Suppressor macrophage (primary cell): ENCODE measurements at places on chromosomes 1 and 21.

- no peak for DNase-seq
These were observed 124.8 kb upstream of the EDN2 start for GRCh38 chr1:41609166-41609883.

DNA sequence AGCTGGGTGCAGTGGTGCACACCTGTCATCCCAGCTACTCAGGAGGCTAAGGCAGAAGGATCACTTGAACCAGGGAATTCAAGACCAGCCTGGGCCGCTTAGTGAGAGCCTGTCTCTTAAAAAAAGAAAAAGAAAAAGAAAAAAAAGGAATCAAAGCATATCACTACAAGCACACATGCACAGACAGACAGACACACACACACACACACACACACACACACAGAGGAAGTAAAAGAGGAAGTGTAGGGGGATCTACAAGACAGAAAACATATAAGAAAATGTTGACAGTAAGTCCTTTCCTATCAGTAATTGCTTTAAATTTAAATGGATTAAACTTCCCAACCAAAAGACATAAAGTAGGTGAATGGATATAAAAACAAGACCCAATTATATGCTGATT lies 180.3 kb downstream of the FAF1 start:
- peak; percentile 65 for DNase-seq

DNA sequence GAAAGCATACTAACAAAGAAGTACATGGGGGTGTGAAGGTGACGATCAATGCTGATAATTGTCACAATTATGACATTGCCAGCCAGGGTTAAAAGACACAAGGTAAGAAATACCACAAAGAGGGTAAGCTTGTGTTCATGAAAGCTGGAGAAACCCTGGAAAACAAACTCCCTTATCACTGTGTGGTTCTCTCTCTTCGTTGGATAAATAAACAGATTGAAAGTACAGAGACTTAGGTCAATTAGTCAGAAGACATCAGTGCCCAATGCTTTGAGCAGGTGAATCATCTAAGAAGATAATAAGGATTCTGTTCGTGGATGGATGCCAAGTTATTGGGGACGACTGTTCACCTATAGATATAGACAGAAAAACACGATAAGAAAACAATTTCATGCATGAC lies 22.4 kb upstream of the FCER1A start:
- DNase-seq = no peak

GRCh38 chr21:33359446-33359845 lies 34.7 kb downstream of the IFNAR1 start:
- DNase-seq = no peak

- peak; percentile 7 for DNase-seq
These were observed 147.9 kb upstream of the POU3F1 start for GRCh38 chr1:38194472-38194871.

DNA sequence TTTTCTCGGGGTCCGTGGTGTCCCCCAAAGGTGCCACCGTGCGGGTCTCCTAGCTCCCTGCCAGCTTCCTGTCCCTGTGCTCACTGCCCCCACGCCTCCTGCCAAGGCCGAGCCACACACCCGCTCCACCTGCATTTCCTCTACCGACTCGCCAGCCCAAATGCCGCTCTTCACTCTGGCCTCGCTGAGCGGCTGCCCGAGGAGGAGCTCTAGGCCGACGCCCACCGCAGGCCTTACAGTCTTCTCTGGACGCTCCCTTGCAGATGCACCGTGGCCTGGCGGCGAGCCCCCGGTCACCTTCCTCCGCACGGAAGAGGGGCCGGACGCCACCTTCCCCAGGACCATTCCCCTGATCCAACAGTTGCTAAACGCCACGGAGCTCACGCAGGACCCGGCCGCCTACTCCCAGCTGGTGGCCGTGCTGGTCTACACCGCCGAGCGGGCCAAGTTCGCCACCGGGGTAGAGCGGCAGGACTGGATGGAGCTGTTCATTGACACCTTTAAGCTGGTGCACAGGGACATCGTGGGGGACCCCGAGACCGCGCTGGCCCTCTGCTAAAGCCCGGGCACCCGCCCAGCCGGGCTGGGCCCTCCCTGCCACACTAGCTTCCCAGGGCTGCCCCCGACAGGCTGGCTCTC lies 26.3 kb downstream of the FTCD start:
- DNase-seq = no peak

DNA sequence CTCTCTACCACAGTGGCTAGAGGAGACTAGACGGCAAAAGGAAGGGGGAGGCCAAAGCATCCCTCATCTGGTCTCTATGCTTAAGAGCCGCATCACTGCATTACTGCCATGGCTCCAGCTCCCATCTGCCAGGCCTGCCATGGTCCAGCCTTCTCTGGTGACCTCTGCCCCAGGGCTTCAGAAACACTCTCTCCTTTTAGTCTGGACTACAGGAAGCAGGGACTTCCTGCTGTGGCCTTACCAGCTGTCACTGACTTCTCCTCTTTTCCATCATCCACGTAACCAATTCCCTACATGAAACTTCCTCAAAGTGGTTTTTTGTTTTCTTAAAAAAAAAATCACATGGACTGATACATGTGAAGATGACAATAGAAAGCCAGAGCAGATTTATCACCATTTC lies 323.1 kb upstream of the NFIA start:
- DNase-seq = peak; percentile 33

DNA sequence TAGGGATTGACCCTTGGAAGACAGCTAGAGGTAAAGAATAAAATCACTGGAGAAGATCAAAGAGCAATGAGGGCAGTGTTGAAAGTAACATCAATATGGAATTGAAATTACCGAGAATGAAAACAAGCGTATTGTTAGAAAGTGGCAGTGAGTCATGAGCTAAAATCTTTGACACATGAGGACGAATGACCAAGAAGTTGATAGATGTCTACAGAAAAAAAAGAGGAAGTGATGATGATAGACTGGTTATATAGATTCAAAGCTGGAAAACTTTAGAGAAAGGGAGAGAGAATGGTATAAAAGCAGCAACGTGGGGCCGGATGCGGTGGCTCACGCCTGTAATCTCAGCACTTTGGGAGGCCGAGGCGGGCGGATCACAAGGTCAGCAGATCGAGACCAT lies 12.5 kb upstream of the DNM3 start:
- DNase-seq = no peak

DNA sequence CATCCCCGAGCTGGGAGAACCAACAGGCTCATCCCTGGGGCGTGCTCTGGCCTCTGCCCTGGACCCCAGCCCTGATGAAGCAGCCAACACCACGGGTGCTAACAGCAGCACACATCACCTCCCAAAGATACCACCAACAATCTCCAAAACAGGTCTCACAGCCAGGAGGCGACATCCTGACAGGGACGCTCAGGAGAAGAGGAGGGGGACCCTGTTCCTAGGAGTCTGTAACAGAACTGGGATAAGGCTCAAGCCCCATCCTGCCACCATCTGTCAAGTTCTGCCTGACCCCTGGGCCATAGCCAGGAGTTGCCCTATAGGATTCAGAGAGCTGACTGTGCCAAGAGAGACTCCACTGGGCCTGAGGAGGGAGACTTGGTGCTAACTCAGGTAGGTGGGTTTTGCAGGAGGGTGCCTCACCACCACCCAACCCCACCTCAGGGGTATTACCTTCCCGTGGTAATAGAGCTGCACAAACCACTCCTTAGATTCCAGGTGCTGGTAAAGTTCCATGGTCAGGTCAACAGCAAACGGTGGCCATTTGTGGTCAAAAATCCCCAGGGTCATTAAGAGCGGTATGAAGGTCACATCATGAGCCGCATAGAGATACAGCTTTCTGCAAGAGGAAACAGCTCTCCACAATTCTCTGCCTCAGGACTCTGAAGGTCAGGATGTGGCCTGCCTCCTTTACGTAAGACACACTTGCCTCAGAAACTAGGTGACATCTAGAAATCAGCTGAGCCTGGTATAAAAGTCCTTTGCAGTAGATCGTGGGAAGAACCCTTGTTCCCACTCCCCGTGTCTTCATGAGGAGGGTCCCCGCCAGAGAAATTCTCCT lies 22.3 kb downstream of the ACP6 start:
- DNase-seq = peak; percentile 7

DNA sequence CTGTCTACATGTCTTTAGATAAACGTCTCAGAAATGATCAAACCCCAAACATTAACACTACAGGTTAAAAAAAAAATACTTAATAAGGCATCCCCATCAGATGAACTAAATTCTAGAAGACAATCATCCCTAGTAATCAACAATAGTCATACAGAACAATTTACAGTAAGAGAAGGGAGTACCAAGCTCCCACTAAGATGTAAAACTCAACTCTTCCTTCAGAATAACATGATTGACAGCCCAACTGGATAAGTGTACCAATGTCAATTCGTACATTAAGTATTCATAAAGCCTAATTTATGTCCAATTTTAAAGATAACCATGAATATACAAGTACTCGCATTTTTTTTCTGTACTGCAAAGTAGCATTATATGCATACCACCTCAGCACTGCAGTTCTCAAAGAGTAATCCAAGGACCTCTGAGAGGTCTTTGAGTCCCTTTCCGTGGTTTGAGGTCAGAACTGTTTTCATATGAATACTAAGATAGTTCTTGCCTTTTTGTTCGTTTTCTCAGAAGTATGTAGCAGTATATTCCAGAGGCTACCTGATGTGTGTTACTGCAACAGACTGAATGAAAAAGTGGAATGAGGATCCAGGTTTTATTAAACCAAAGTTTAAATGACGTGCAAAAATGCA lies 6.6 kb downstream of the SCAF4 start:
- DNase-seq = no peak

DNA sequence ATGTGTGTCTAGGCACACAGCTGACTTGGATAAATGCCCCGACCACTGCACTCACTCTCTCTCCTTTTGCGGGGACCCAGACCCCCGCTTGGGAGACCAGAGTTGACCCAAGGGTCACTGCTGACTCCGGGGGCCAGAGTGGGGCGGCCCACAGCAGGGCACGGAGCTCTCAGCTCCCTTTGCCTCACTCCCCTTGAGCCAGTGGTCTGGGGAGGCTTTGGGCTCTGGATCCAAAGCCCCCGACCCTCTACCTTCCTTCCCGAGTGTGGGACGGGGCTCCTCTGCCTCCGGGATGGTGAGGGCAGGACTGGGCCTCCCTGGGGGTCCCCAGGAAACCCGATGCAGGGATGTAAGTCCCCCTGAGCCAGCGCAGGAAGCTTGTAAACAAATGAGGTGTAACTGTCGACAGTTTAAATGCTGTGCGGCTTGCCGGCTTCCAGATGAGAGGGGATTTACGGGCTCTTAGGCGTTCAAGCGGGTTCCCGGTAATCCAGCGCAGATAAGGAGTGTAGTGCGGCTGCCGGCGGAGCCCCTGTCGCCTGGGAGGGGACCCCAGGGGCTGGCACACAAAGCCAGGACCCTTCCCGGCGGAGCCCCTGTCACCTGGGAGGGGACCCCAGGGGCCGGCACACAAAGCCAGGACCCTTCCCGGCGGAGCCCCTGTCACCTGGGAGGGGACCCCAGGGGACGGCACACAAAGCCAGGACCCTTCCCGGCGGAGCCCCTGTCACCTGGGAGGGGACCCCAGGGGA lies 7.4 kb downstream of the ACTRT2 start:
- no peak for DNase-seq

DNA sequence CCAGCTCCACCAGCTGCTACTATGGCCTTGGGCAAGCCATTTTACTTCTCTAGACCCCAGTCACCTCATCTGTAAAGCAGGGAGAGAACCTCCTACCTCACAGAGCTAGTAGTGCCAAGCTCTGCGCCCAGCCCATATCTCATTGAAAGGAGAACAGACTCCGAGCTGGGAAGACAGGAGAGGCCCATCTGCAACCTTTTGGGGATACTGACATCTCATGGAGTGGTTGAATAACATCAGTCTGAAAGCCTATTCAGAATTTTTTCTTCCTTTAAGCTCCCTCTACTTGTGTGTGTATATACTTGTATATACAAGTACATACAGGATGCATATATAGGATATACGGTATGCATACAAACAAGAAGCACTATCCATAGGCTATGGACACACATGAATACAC lies 279.5 kb upstream of the POU3F1 start:
- no peak for DNase-seq

GRCh38 chr1:224238756-224239155 lies 55.7 kb downstream of the DEGS1 start:
- DNase-seq = no peak

DNA sequence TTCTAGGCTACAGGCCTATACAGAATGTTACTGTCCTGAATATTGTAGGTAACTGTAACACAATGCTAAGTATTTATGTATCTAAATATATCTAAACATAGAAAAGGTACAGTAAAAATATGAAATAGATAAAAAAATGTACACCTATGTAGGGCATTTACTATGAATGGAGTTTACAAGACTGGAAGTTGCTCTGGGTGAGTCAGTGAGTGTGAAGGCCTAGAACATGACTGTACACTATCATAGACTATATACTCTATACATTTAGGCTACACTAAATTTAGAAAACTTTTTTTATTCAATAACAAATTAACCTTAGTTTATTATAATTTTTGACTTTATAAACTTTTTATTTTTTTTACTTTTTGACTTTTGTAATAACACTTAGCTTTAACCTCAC lies 136.9 kb downstream of the DUSP10 start:
- DNase-seq = no peak

DNA sequence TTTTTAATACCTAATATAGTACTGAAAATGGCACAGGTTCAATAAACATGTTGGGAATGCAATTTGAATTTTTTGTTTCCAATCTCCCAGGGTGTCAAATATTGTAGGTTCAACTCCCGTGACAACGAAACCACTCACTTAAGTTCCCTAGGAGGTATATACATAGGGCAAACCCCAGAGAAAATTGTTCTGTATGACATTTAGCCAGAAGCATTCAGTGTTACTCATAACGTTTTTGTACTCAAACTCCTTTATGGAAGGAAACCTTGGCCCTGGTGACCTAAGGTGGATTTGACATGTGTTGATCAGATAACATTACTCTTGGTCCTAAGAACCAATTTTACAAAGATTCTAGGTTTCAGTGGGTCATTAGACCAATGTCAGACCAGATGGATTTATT lies 110.6 kb downstream of the USP25 start:
- DNase-seq = no peak

- DNase-seq = no peak
These were observed 1119.5 kb upstream of the TMPRSS15 start for GRCh38 chr21:19523061-19523460.

DNA sequence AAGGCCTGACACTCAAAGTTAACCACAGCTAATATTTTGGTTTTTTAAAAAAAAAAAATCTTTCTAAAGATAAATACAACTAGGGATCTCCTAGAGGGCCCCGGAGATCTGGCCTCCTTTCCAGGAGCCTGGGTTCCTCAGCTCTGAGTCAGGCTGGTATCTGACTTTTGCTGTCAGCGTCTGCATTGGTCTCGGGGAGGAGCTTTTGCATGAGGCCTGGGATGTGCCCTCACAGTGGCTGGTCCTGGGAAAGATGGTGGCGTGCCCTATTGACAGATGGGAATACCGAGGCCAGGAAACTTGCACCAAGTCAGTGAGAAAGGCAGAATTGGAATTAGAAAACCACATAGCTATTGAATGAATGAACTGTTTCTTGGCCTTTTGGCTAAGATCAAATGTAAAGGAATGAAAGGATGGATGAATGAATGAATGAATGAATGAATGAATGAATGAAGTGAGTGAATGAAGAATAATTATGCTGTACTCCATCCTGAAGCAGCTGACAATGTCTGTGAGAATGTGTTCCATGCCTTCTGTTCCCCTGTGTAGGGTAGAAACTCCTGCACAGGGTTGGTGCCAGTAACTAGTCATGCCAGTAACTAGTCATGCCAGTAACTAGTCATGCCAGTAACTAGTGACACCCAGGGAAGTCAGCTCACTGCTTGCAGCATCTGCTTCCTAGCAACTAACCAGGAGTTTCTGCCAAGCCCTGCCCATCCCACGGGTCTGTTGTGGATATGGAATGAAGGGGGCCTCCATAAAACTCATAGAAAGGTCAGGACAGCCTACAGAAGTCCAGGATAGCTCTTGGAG lies 242.5 kb upstream of the VAMP3 start:
- no peak for DNase-seq

- DNase-seq = no peak
These were observed 109.0 kb downstream of the CACNA1E start for GRCh38 chr1:181592255-181592859.
